ENCODE measurements at places on chromosomes 11 and 22.

- peak; percentile 84 for DNase-seq
Observed at GRCh38 chr11:28919194-28919593, 811.0 kb downstream of the METTL15 start.

GRCh38 chr11:102368472-102368871, 21.5 kb downstream of the BIRC2 start:
- DNase-seq = no peak

DNA sequence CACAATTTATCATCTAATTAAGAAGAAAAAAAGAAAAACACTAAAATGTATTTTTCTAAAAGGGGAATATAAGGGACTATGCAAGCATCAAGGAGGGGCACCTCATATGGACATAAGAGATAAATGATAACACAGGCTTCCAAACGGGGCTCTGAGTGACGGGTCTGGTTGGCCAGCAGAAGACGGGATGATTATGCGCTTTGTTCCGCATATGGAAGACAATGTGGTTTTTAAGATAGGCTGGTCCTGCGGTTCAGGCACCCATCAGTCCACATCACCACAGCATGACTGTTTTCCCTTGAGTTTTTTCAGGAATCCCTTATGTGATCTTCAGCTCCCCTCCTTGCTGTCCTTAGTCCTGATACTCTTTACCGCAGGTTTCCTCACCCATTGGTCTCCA, 404.6 kb downstream of the OPCML start:
- no peak for DNase-seq

- peak; percentile 48 for DNase-seq
Observed at GRCh38 chr11:119100246-119100970, 1.2 kb downstream of the DPAGT1 start.

- no peak for DNase-seq
Observed at GRCh38 chr22:29737251-29738117, 17.7 kb downstream of the CABP7 start.

DNA sequence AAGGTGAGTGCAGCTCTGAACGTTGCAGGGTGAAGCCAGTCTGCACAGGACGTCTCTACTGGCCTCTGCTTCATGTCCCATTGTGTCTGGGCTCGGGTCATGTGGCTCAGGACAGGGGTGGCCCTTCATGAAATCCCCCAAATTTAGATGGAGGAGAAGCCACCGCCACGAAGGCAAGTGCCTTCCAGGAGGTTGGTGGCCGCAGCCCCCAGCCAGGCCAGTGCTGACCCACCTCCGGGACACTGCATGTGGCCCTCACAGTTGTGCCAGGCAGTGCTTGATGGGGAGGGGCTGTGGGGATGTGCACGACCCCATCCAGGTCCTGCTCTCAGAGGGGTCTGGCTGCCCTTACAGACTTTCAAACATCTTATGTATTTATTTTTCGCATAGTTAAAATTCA, 1311.1 kb downstream of the BRD1 start:
- DNase-seq = no peak

DNA sequence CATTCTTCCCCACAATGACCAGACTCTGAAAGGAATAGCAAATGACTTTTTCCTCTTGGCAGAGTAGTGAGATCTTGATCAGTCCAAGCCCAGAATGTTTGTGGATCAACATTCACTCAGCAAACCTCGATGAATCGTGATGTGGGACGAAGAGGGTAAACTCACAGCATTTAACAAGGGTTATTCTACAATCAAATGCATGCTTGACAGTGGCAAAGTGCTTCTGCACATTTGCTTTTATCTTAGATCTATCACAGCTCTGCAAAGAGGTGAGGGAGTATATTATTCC, 31.8 kb downstream of the TMPRSS5 start:
- DNase-seq = no peak

DNA sequence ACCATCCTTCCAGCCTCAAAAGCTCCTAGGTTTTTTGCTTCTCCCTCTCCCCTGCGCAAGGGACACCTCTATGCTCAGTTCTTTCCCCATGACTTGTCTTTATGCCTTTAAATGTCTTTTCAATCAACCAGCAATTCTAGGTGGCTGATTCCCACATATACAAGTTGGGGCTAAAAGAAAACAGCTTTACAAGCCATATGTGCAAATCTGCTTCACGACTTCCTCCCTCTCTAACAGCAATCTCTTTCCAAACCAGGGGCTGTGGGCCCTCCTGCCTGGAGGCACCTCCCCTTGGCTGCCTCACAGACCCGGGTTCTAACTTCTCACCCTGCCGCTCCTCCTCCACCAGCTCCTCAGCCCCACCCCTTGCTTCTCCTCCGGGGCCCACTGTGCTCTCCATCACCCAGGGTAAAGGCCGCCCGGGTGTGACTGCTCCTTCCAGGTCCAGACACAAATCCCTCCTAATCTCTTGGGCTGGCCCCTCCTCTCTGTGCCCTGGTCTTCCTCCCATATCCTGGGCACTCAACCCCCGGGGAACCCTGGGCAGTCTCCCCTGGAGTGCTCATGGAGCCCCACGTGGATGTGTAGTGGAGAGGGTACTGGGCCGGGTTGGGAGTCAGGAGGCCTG, 14.1 kb downstream of the TMPRSS13 start:
- DNase-seq = no peak

DNA sequence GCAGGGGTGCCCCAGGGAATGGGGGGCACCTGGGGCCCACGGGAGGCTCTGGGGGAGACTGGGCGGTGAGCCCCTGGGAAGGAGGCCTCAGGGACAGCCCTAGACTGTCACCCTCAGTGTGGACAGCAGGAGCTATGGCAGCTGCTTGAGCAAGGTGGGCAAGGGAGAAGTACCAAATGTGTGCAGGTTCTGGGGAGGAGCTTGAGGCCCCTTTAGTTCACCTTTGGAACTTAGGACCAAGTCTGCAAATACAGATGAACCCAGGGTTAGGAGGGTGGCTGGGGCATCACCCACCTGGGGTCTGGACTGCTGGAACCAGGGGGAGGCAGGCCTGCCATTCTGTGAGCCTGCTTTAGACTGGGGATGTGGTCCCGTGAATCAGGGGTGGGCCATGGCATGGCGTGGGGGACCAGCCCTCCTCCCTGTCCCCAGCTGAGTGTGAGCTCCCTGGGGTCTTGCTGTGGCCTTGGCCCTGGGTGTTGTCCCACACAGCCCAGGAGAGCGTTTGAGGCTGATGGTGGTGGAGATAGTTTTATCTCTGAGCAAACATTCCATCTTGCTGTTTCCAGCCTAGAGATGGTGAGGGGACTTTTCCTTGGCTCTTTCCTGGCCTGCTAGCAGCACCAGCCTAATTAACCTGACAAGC, 122.3 kb downstream of the KCNQ1 start:
- no peak for DNase-seq

DNA sequence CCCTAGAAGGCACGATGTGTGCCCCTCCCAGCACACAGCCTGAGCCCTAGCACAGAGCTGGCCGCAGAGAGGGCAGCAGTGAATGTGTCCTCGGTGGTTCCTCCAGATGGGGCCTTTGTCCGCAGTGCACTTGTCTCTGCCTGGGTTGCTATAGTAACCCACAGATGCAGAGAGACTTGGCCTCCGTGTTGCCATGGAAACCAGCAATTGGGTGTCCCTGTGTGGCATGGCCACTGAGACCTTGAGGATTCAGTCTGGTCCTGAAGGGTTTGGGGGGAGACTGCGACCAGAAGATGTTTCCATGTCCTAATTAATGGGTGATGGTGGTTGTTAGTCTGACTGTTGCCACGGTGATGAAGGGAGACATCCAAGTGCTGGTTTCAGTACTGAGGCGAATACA, 42.6 kb upstream of the TUB start:
- DNase-seq = no peak
